Fibroblast of skin of scalp (primary cell): ENCODE measurements at places on chromosomes 1 and 21.

DNA sequence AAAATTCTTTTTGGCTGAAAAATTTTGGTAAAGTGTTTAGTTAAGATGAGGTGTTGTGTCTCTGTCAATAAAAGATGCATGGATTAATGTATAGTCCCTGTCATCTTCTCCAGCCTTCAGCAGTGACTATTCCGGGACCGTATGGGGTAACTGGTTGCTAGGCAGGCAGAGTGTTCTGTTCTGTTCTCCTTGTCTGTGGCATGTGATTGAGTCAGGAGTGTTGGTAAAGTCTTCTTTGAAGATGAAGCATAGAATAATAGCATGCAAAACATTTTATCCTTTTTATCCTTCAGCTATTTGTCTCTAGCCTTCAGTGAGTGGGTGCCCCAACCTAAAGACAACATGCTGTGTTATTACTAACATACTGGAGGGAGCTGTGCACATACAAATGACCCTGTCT is 74.6 kb downstream of the RGL1 start:
- DNase-seq, result no peak

DNA sequence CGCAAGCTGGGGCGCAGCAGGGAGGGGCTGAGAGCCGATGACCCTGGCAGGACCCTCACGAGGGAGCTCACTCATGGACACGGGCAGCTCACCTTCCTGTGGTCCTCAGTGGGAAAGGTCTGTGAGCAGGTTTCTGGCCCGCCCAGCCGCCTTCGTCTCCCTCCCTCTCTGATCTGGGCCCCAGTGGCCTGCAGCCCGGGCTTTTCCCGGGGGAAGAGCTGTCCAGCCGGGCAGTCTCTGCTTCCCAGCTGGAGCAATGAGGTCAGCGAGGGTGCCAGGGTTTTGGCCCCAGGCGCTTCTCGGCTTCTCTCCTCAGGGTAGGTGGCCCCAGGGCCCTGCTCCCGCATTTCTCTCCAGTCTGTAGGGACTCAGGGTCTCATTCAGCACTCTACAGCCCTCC is 22.2 kb upstream of the ARHGEF16 start:
- DNase-seq, result no peak

- no peak for DNase-seq
Measured at GRCh38 chr1:161954050-161954449, 69.6 kb downstream of the OLFML2B start.

GRCh38 chr1:85838238-85838637 is 130.0 kb upstream of the ZNHIT6 start:
- DNase-seq, result no peak

DNA sequence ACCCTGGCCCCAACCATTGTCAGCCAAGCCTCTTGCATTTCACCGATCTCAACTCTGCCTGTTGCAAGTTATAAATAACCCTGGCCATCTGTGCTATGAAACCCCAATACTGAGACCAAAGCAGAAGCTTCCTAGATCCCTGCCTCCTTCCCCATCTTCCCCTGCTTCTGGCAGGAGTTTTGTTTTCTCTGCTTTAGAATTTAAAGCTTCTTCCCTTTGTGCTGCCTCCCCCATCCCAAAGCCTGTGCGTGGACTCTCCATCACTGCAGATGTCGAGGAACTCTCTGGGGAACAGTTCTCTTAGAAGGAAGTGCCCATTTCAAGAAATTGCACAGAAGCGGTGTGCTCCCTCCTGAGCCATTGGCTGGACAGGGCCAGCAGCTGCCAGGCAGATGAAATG is 17.4 kb upstream of the MYOG start:
- DNase-seq, result no peak

- no peak for DNase-seq
Measured at GRCh38 chr1:226717256-226717909, 21.7 kb downstream of the ITPKB start.

GRCh38 chr1:171965777-171966176 is 124.5 kb downstream of the DNM3 start:
- DNase-seq, result peak; percentile 30

- no peak for DNase-seq
Measured at GRCh38 chr1:86640161-86640670, 64.2 kb upstream of the SH3GLB1 start.

DNA sequence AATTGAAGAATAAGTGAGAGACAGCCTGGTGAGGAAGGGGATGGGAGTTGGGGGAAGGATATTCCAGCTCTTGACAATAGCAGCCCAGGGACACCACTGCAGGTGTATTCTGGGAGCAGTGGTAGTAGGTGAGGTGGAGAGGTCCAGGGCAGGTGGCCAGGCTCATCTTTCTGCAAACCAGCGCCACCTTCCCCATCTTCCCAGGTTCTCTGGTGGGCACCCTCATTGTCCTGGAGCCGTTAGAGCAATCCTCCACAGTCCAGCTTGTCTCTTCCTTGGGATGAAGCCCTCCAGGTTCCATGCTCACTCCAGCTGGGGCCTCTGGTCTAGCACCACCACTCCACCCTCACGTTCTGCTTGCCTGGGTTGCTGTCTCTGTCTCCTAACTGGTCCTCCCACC is 97.0 kb downstream of the IER5 start:
- DNase-seq, result no peak

DNA sequence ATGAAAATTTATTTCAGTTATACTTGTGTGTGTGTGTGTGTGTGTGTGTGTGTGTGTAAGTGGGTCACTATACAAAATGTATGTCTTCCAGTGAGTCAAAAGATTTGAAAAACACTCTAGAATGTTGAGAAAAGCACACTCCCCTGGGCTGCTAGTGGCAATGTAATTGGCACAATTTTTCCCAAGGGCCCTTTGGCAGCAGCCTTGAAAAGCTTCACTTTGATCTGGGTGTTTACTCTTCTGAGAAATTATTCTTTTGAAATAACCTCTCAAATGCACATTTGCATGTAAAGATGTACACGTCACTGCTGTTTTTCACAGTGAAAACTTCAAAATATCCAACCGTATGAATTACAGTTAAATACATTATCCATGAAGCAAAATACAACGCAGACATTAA is 22.1 kb upstream of the SLC44A3 start:
- DNase-seq, result no peak

DNA sequence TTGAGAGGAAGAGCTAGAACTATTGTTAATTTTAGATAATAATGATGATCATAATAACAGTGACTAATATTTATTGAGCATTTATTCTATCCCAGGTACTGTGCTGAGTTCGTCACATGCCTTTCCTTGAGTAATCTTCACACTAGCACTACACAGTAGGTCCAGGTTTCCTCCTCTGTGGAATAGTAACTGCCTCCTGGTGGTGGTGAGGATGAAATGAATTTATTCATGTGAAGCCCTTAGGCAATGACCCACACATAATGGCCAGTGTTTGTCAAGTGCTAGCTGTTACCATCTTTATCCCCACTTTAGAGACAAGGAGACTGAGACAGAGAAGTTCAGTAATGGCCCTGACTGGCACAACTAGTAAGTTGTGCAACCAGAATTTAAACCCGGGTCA is 5.9 kb downstream of the NIPAL3 start:
- DNase-seq, result no peak

GRCh38 chr1:183877053-183877720 is 72.3 kb downstream of the RGL1 start:
- peak; percentile 35 for DNase-seq

DNA sequence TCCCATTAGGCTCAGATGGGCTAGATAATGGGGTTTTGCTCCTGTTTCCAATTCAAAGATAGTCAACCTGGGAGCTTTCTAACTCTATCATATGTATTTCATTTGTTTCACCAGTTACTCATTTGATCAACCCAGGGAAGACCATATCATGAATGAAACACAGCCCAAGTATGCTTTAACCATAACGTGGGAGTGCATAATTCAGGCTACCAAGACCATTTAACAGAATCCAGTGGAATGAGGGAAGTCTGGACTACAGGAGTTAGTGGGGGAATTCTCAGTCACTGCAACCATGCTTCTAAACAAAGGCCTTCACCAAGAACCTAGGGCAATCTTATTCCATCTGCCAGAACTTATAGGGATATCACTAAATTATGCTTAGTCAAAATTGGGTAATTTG is 15.0 kb upstream of the SLC16A1 start:
- DNase-seq, result peak; percentile 6

GRCh38 chr1:43444836-43445235 is 8.9 kb downstream of the HYI start:
- DNase-seq, result no peak

DNA sequence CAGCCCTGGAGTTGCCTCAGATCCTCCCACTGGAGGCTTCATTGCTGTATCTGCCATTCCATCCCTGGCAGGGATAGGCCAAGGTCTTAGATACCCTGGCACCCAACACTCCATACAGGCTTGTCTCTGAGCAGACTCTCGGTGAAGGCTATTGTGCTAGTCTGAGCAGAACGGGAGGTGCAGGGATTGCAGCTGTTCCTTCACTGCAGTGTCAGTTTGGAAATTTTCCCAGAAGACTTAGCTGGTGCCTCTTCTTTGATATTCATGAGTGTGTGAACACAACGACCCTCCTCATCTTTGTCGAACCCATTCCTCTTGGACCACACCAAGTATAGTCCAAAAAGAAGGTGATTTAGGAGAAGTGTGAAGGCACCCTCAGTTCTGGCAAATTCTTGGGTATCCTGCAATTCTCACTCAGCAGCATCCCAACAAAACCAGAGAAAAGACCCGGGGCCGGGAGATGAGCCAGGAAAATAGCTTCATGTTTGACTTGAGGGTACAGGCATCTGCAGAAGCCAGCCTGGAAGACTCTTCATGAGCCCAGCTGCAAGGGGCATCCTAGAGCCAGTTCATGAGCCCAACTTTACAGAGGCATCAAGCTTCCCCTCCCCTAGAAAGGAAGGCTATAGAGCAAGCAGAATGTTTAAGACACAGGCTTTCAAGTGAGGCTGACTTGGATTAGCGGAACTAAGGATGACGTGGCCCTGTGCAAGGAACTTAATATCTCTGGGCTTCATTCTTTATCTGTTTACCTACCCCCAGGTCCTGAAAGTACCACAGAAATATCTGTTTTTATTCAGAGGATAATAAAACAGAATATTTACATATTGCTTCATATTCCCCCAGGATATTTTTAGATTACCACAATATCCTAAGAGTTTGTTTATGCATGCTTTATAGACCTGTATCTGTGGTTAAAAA is 38.8 kb upstream of the HAO2 start:
- no peak for DNase-seq

- DNase-seq, result peak; percentile 51
Measured at GRCh38 chr1:97581614-97582051, 339.2 kb downstream of the DPYD start.

DNA sequence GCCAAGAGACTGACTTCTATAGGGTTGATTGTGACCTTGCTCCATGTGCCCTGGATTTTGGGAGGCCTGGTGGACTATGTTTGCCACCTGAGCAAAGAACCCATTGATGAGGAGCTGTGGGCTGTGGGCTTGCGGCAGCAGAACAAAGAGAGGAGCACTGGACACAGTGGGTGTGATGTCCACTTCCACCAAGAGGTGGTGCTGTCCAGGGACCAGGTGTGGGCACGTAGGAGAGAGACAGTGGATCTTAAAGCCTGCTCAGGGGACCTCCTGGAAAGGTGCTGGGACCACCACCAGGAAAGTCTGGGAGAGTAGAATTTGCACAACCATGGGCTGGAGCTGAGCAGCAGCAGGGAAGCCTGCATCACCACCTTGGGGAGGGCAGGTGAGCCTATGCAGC is 106.7 kb upstream of the ETS2 start:
- no peak for DNase-seq

GRCh38 chr1:230139315-230139714 is 72.3 kb downstream of the GALNT2 start:
- no peak for DNase-seq

- DNase-seq, result no peak
Measured at GRCh38 chr1:218996362-218996761, 177.3 kb upstream of the LYPLAL1 start.

- peak; percentile 78 for DNase-seq
Measured at GRCh38 chr1:35287807-35288640, 19.5 kb downstream of the ZMYM4 start.

- DNase-seq, result no peak
Measured at GRCh38 chr1:116571215-116571919, 541 bp upstream of the CD58 start.

DNA sequence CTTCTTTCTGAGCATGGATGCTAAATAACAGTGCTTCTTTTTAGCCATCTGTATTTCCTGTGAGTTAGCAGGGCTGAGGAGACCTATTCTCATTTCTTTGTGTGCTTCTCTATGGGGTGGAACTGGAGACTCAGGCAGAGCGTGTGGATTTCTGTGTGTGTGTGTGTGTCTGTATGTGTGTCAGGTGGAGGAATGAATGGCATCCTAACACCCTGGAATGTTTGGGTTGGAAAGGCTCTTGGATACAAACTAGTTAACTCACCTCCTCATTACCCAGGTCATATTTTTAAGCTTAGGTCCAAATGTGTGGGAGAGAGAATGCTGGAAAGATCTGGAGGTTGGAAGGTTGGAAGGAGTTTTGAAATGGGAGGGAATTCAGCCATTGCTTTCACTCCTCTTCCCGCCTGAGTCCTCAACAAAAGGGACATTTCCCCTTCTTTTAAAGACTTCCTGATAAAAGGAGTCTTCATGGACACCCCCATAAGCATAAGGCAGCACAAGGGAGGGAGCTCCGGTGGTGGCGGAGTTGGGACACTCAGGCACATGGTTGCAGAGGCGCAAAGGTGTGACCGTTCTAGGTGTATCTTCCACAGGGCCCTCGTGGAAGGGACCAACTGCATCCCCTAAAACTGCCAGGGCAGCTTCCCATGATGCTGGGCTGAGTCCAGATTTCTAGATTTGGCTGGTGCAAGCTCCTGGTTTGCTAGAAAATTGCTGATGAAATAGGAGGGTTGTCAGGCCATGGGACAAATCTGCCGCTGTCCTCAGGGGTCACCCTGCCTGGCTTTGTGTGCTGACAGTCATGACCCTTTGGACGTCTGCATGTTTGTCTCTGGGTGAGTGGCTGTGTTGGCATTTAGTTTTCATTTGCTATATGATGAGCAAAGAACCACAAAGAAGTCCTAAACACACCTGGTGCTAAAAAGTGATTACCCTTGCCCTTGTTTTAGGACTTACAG is 37.6 kb downstream of the MTARC1 start:
- DNase-seq, result no peak
